ENCODE measurements at places on chromosomes 6 and 20.
A peak's percentile ranks its signal among the peaks of the same experiment; 100 is the strongest.

DNA sequence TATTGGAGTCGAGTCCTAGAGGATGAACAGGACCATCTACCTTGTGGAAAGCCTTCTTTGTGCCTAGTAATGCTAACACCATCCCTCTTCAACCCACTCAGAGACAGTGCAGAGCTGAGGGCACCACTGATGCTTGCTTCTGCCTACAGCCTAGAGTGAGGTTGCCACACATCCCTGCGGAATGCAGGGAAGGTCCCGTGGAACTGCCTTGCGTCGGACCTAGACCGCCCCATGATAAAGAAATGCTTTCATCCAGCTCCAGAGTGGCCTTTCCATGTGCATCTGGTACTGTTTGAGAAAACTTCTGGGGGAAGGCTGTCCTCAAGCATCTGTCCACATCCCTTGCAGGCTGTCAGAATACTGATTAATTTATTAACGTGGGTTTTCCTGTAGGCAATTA is 168.4 kb downstream of the PHACTR1 start:
- no peak for DNase-seq

GRCh38 chr6:21587961-21588480 is 5.5 kb upstream of the SOX4 start:
- DNase-seq, result peak; percentile 29

- no peak for DNase-seq
These were observed 27.4 kb downstream of the BTBD9 start for GRCh38 chr6:38612143-38612965.

GRCh38 chr6:148523551-148523950 is 180.9 kb downstream of the SASH1 start:
- no peak for DNase-seq

GRCh38 chr6:26032340-26033084 is 54.7 kb upstream of the HFE start:
- no peak for DNase-seq

- no peak for DNase-seq
These were observed 33.2 kb downstream of the VEGFA start for GRCh38 chr6:43803055-43803782.

- no peak for DNase-seq
These were observed 6.9 kb upstream of the RPS6KA2 start for GRCh38 chr6:166633732-166634535.

GRCh38 chr6:6169141-6169540 is 151.3 kb downstream of the F13A1 start:
- DNase-seq, result no peak

- DNase-seq, result no peak
These were observed 59.8 kb downstream of the CCDC170 start for GRCh38 chr6:151553416-151554165.

DNA sequence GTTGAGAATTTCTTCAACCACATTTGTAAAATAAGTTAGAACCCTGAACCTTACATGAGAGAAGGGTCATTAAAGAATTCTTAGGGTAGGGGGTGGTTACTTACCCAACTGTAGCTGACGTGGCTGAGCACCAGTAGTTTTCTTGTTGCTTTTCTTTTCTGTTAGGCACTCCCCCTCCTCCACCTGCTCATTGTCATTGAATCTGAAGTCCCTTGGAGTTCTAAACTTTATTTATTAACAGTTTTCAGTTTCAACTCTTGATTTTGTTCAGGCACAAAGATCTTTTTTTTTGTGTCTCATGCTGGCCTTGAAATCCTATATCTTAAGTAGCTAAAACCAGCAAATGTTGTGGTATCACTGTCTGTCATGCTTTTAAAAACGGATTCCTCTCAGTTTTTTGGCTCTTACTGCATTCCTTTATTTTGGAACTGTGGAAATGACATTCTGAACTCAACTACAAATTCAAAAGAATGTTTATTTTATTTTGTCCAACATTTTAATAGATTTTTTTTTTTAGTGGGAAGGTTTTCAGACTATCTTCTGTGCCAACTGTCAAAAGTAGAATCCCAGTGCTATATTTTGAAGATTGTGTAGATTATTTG is 465.2 kb downstream of the PHF3 start:
- DNase-seq, result no peak

DNA sequence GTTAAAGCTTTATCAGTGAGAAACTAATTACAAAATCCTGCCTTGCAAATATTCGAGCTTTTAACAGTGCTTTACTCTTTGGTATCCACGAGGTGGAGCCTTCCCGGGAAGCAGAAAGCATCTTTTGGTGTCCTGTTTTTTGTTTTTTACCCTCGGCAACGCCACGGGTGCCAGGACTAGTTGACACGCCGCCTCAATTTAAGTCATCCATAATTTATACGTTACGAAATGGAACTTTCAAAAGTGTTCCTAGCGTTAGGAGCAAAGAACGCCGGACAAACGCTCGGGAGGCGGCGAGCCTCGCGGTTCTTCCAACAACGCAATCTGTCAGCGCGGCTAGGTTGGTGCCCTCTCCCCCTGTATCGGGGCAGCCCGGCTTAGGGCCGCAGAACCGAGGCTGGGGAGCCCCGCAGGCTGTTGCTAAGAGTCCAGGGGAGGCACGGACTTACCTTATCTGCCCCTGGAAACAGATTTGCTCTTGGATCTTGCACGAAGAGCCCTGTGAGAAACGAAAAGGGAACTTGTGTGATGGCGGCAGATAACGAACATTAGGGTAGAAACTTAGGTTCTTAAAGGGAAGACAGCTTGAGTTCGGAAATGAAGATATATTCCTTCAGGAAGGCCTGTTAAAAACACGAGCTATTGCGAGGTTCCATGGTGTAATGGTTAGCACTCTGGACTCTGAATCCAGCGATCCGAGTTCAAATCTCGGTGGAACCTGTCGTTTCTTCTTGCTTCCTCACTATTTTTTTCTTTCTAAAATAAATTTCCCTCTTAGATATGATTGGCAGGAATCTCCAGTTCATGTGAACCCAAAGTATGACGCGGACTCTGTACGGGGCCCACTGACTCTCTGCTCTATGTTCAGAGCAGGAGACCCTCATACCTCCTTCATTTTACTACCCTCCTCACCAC is 46.2 kb upstream of the ZNF184 start:
- no peak for DNase-seq

GRCh38 chr6:128174724-128175123 is 273.9 kb upstream of the THEMIS start:
- DNase-seq, result no peak

GRCh38 chr20:43727980-43728590 is 1.3 kb upstream of the GTSF1L start:
- DNase-seq, result no peak

- no peak for DNase-seq
These were observed 158.7 kb upstream of the CENPW start for GRCh38 chr6:126181173-126181741.

DNA sequence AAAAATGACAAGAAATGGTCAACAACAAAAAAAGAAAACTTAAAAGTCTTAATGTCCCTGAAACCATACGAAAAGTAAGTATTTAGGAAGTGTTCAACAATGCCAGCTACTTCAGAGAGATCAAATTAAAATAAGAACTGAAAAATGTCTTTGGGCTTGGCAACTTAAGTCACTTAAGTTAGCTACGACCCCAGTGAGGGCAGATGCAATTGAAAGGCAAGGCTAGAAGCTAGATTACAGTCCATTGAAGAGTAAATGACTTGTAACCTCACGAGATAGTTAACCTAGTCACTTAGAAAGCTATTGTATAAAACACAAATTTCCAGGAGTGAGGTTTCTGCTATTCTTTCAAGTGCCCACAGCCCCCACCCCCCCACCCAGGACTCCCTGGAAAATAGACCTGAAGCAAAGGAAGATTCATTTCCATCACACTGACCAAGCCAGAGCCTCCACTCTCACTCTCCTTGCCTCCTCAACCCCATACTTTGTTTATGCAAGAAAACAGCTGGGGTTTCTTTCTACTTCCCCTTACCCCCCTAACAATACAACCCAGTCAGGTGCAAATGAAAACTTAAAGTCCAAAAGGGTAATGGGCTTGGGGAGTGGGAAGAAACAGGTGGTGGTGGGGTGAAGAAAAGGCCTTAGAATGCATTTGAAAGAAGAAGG is 14.6 kb downstream of the RTN4IP1 start:
- no peak for DNase-seq

- no peak for DNase-seq
These were observed 367.6 kb downstream of the TENT5A start for GRCh38 chr6:81384921-81385320.

GRCh38 chr6:6460416-6460815 is 128.1 kb upstream of the LY86 start:
- DNase-seq, result no peak

DNA sequence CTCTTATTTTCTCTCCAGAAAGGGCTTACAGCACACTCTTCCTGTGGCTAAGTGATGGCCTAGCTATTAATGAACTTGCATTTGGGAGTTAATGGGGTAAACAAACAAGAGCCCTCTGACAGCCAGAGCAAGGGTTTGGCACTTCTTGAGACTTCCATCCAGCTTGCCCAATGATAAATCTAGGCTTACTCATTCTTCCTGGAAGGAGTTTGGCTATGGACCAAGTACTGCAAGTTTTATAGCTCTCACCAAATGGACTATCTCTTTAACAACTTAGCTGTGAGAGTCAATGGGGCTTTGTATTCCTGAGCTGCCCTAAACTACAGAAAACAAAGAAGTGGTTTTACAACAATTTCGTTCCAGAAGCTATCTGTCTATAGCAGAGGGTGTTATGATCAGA is 16.7 kb upstream of the PI3 start:
- no peak for DNase-seq

- no peak for DNase-seq
These were observed 89.5 kb downstream of the ZMYND8 start for GRCh38 chr20:47266847-47267515.

- DNase-seq, result no peak
These were observed 9.7 kb upstream of the MMS22L start for GRCh38 chr6:97292671-97293070.

DNA sequence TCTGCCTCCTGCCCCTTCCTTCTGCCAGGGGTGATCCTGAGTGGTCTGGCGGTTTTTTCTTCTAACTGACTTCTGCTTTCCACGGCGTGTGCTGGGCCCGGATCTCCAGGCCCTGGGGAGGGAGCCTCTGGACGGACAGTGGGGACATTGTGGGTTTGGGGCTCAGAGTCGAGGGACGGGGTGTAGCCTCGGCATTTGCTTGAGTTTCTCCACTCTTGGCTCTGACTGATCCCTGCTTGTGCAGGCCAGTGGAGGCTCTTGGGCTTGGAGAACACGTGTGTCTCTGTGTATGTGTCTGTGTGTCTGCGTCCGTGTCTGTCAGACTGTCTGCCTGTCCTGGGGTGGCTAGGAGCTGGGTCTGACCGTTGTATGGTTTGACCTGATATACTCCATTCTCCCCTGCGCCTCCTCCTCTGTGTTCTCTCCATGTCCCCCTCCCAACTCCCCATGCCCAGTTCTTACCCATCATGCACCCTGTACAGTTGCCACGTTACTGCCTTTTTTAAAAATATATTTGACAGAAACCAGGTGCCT is 10.2 kb downstream of the SLC29A1 start:
- no peak for DNase-seq

GRCh38 chr20:32036716-32037485 is 15.1 kb upstream of the HCK start:
- no peak for DNase-seq

GRCh38 chr20:58179083-58179431 is 49.4 kb downstream of the ANKRD60 start:
- no peak for DNase-seq

DNA sequence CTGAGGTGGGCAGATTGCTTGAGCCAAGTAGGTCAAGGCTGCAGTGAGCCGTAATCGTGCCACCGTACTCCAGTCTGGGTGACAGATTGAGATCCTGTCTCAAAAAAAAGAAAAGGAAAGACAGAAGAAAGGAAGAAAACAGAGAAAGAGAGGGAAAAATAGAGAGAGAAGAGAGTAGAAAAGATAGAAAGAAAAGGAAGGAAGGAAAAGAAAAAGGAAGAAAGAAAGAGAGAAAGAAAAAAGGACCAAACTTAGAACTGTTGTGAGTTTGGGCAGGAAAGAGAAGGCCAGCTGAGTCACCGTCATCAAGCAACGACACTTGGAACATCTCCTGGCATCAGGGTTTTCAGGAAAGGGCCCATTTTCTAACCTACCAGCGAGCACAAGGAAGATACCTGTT is 96.0 kb upstream of the AKAP12 start:
- no peak for DNase-seq

DNA sequence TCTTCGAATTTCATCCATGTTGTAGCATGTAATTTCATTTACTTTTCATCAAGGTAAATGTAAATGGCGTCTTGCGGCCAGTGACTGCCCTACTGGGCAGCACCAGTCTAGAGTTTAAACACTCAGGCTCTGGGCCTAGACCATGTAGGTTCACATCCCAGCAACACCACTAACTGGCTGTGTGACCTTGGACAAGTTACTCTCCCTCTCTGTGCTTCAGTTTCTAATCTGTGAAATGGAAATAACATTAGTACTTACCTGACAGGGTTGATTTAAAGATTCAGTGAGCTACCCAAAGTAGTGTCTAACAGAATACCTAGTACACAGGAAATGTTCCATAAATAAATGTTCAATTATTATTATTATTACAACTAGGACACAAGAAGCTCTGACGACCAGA is 29.3 kb downstream of the PDRG1 start:
- no peak for DNase-seq

GRCh38 chr6:170210026-170210390 is 80.9 kb downstream of the DLL1 start:
- no peak for DNase-seq

GRCh38 chr6:13517116-13517515 is 29.7 kb upstream of the GFOD1 start:
- no peak for DNase-seq

DNA sequence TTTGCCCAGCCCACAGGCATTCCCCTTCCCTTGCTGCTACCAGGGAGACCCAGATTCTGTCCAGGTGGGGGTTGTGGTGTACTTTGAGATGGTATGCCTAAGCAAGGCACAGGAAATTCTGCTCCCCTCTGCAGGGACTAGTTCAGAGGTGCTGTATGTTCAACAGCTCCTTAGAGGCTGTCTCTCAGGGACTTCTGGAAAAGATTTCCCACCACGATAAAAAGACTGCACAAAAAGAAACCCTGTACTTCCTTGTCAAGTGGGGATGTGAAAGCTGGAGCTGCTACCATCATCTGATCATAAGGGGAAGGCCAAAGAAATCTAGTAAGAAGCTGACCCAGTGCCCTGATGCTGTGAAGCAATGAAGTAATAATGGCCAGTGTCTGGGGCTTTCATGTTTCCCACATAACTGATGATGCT is 51.5 kb upstream of the SMIM29 start:
- no peak for DNase-seq

GRCh38 chr20:52172392-52173047 is 19.1 kb downstream of the ZFP64 start:
- DNase-seq, result no peak

- DNase-seq, result no peak
These were observed 8.6 kb downstream of the AARS2 start for GRCh38 chr6:44304282-44305199.

- no peak for DNase-seq
These were observed 3.6 kb upstream of the PRPH2 start for GRCh38 chr6:42726026-42726425.
